ENCODE measurements at places on chromosomes 4 and X. TPM values are rescaled to one million over a fixed set of nuclear protein-coding genes. Genes with fewer than 3 reads are reported as not detected.

DNA sequence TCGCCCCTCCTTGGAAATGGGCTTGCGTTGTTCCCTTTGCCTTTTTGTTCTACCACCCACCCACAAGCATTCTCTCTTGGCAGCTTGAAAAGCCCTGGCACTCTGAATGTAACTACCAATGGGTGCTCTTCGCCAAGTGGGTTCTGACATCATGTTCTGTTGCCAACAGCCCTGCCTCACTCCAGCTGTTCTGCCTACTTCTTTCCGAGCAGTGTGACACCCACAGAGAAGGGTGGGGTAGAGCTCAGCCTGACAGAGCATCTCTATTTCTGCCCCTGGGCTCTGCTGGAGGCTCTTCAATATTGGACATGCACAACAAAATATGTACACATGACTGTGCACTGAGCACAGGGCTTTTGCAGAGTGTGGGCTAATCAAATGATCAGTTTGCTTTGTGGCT lies 15.6 kb upstream of the EXOSC9 start:
- no peak overlapping the region for H3K27ac ChIP-seq
- DNase-seq, result no peak
- no peak overlapping the region for H3K4me3 ChIP-seq
- no peaks in the 10 kb centered on the region for H3K36me3 ChIP-seq

- no peak overlapping the region for H3K27ac ChIP-seq
- DNase-seq, result no peak
- H3K4me3 ChIP-seq, result no peak overlapping the region
- no peaks in the 10 kb centered on the region for H3K4me1 ChIP-seq
- H3K36me3 ChIP-seq, result no peaks in the 10 kb centered on the region
Observed at GRCh38 chr4:47287735-47288134, 175.8 kb downstream of the COMMD8 start.

GRCh38 chr4:16442296-16442695 lies 216.0 kb upstream of the TAPT1 start:
- H3K36me3 ChIP-seq, result no peaks in the 10 kb centered on the region
- H3K27me3 ChIP-seq, result no peaks in the 10 kb centered on the region
- no peak for DNase-seq
- H3K27ac ChIP-seq, result no peak overlapping the region

PPEF1 gene
- not detected for total RNA-seq

TREX2 gene
- total RNA-seq, result 3.1 TPM

DNA sequence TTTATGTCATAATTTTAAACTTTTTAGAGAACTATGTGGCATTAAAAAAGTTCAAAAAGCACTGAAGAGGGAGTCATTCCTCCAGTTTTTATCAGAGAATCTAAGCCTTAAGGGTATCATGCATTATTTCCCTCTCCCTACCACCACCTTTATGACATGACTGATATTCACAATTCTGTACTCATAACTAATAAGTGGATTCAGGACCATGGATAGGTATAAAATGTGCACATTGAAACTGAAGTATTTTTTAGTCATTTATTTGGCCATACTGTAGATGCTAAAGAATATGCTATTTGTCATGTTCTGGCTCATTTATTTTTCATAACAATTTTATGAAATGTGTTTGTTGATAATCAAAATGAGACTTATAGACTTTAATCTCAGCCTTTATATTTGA lies 897.5 kb upstream of the AGA start:
- no peaks in the 10 kb centered on the region for H3K27me3 ChIP-seq
- no peaks in the 10 kb centered on the region for H3K36me3 ChIP-seq
- DNase-seq, result no peak
- H3K4me3 ChIP-seq, result no peak overlapping the region

MAP3K15 gene
- total RNA-seq, result 0.43 TPM

GRCh38 chr4:185339941-185340340 lies 55.8 kb downstream of the LRP2BP start:
- peaks cover 8% of the 10 kb centered on the region for H3K4me1 ChIP-seq
- H3K36me3 ChIP-seq, result peaks cover 34% of the 10 kb centered on the region
- no peak overlapping the region for H3K27ac ChIP-seq
- no peaks in the 10 kb centered on the region for H3K27me3 ChIP-seq
- no peak for DNase-seq
- H3K4me3 ChIP-seq, result no peak overlapping the region

NONO gene
- 438 TPM for total RNA-seq

- H3K4me1 ChIP-seq, result peaks cover 4% of the 10 kb centered on the region
- no peak overlapping the region for H3K27ac ChIP-seq
- H3K27me3 ChIP-seq, result peaks cover 2% of the 10 kb centered on the region
Observed at GRCh38 chr4:142777045-142777743, 68.9 kb downstream of the INPP4B start.

CFP gene
- 14.6 TPM for total RNA-seq

- no peak for DNase-seq
- H3K4me1 ChIP-seq, result no peaks in the 10 kb centered on the region
- H3K27me3 ChIP-seq, result no peaks in the 10 kb centered on the region
- no peaks in the 10 kb centered on the region for H3K36me3 ChIP-seq
- H3K27ac ChIP-seq, result no peak overlapping the region
Observed at GRCh38 chr4:186570193-186570996, 15.0 kb upstream of the MTNR1A start.

- H3K36me3 ChIP-seq, result peaks cover 5% of the 10 kb centered on the region
- DNase-seq, result no peak
- no peak overlapping the region for H3K27ac ChIP-seq
- peaks cover 4% of the 10 kb centered on the region for H3K4me1 ChIP-seq
Observed at GRCh38 chr4:183636503-183636902, 22.5 kb downstream of the RWDD4 start.

GRCh38 chr4:151649479-151649878 lies 111.3 kb downstream of the GATB start:
- H3K4me1 ChIP-seq, result no peaks in the 10 kb centered on the region
- H3K27ac ChIP-seq, result no peak overlapping the region
- DNase-seq, result no peak
- H3K36me3 ChIP-seq, result no peaks in the 10 kb centered on the region
- peaks cover 4% of the 10 kb centered on the region for H3K27me3 ChIP-seq
- H3K4me3 ChIP-seq, result no peak overlapping the region

DNA sequence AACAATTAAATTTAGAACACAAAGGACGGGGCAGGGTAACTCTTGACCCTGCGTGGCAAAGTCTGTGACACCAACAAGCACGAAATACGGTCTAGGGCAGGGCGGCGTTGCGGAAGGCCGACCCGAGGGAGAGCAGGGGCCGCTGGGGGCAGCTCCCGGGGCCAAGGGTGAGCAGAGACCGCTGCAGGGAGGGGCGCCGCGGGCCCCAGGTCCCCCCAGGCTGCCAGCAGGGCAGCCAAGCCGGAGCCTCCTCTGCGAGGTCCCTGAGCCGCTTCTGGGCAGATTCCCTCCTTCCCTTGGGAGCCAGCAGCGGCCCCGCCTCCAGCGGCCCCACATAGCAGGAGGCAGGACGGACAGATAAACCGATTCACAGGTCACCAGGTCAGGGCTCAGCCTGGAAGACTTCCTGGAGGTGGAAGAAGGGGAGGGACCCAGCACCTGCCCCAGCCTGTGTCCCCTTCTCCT lies 90.2 kb downstream of the FAM53A start:
- H3K36me3 ChIP-seq, result no peaks in the 10 kb centered on the region
- H3K27me3 ChIP-seq, result peaks cover 8% of the 10 kb centered on the region
- H3K4me1 ChIP-seq, result peaks cover 2% of the 10 kb centered on the region
- no peak for DNase-seq
- H3K4me3 ChIP-seq, result no peak overlapping the region

DNA sequence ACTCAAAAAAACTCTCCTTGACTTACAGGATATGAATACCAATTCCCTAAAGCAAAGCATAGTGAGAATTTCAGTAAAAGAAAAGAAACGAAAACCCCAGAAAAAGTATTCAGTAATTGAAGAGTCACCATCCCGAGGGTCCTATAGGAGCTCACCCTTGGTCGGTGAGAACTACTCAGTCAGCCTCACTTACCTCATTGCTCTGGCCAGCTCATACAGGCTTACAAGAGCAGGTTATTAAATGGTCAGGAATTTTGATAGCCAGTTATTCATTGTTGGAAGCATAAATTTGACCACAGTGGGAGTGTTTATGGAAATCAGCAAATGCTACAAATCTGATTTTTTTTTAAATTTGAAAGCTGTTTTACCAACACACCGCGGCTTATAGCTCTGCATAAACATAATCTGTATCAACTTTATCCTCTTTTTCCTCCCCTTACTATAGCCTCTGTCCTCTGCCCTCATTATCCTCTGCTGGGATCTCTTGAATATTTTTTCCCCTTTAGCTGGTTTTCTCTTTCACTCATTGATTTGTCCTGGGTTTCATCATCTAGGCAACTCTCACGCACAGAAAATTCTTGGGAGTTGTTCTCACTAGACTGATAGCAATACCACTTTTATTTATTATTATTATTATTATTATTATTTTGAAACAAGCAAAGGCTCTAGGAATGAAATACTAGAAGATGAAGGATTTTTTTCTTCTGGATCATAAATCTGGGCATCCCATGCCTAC lies 11.0 kb upstream of the CXCL2 start:
- H3K4me1 ChIP-seq, result no peaks in the 10 kb centered on the region
- H3K4me3 ChIP-seq, result no peak overlapping the region
- no peaks in the 10 kb centered on the region for H3K27me3 ChIP-seq
- H3K27ac ChIP-seq, result no peak overlapping the region
- no peak for DNase-seq

- peaks cover 8% of the 10 kb centered on the region for H3K4me1 ChIP-seq
- DNase-seq, result no peak
- H3K4me3 ChIP-seq, result no peak overlapping the region
- no peak overlapping the region for H3K27ac ChIP-seq
- H3K27me3 ChIP-seq, result peaks cover 18% of the 10 kb centered on the region
Observed at GRCh38 chr4:77104791-77105540, 29.2 kb upstream of the CCNI start.

DNA sequence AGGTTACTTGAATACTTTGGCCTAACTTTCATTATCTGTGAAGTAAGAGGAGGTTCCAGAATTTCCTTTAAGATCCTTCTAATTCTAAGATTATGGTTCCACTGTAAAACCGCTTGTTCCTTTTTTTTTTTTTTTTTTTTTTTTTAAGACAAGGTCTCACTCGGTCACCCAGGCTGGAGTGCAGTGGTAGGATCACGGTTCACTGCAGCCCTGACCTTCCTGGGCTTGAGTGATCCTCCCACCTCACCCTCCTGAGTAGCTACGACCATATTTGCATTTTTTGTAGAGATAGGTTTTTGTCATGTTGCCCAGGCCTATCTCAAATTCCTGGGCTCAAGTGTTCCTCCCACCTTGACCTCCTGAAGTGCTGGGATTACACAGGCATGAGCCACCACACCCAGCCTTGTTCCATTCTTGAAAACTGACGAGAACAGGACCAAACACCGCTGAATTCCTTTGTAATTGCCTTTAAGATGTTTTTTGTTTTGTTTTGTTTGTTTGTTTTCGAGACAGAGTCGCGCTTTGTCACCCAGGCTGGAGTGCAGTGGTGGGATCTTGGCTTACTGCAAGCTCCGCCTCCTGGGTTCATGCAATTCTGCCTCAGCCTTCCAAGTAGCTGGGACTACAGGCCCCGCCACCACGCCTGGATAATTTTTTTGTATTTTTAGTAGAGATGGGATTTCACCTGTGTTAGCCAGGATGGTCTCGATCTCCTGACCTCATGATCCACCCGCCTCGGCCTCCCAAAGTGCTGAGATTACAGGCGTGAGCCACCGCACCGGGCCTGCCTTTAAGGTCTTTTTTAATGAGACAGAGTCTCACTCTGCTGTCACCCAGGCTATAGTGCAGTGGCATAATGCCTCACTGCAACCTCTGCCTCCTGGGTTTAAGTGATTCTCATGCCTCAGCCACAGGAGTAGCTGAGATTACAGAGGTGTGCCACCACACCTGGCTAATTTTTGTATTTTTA lies 6.8 kb downstream of the PDS5A start:
- peak overlapping the region; percentile 68 for H3K27ac ChIP-seq
- no peaks in the 10 kb centered on the region for H3K27me3 ChIP-seq
- H3K4me1 ChIP-seq, result peaks cover 42% of the 10 kb centered on the region
- H3K36me3 ChIP-seq, result peaks cover 34% of the 10 kb centered on the region
- no peak overlapping the region for H3K4me3 ChIP-seq
- DNase-seq, result no peak

CENPC gene
- 50.0 TPM for total RNA-seq

GRCh38 chr4:117987464-117987863 lies 46.8 kb upstream of the NDST3 start:
- DNase-seq, result no peak
- peaks cover 3% of the 10 kb centered on the region for H3K4me1 ChIP-seq
- no peaks in the 10 kb centered on the region for H3K36me3 ChIP-seq
- H3K4me3 ChIP-seq, result no peak overlapping the region
- no peak overlapping the region for H3K27ac ChIP-seq

DNA sequence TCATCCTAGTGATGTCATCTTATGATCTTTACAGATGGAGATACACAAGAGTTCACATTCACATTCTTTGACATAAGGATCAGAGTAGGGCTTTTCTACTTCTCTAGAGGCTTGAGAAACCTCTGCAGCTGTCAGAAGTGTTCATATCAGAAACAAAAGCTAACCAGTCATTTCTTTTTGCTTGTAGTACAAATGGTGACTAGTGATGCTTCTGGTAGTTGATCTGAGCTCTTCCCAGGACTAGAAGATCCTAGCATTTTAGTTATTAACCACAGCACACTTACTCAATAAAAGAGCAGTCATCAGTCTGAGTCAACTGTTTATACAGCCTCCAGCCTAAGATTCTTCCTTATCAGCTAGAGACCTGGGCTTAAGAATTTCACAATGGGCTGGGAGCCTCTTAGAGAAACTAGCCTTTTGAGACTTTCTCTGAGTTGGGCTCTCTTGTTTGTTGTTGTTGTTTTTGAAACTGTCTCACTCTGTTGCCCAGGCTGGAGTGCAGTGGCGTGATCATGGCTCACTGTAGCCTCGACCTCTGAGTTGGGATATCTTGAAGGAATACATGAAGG lies 84.1 kb downstream of the TMEM164 start:
- no peak overlapping the region for H3K4me3 ChIP-seq
- DNase-seq, result no peak
- no peaks in the 10 kb centered on the region for H3K27me3 ChIP-seq
- H3K27ac ChIP-seq, result no peak overlapping the region
- no peaks in the 10 kb centered on the region for H3K36me3 ChIP-seq

CCNA2 gene
- 84.8 TPM for total RNA-seq

DNA sequence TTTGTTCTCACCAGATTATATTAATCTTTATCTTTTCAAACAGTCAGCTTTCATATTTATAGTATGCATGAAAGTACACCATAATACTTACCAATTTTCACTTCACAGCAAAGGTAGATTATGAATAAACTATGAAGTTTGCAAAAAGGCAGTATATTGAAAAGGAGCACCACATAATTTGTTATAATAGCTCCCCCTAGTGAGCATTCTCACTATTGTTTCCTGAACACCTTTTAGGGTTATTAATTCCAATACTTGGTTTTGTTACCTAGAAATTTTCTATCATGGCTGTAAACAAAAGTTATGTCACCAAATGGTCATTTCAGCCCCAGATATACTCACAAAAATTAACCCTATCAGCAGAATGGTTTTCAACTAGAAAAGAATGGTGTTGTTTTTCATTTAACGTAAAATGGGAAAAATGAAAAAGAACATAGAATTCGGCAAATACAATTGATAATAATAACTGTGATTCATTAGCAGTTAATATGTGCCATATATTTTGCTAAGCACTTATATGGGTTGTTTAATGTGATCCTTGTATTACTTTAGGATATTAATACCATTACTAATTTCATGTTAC lies 30.2 kb upstream of the NKX6-1 start:
- DNase-seq, result no peak
- no peak overlapping the region for H3K27ac ChIP-seq
- no peaks in the 10 kb centered on the region for H3K36me3 ChIP-seq
- H3K4me3 ChIP-seq, result no peak overlapping the region
- H3K4me1 ChIP-seq, result no peaks in the 10 kb centered on the region
- H3K27me3 ChIP-seq, result peaks cover 5% of the 10 kb centered on the region

Data from activated naive CD8-positive, alpha-beta T cell treated with anti-CD3 and anti-CD28 coated beads, Interleukin-2, amount 10 ng/mL, durations not matched to agents 7 days and 5 days (primary cell).